ENCODE measurements at places on chromosomes 6 and 20. TPM values are rescaled to one million over a fixed set of nuclear protein-coding genes. Genes with fewer than 3 reads are reported as not detected.

DNA sequence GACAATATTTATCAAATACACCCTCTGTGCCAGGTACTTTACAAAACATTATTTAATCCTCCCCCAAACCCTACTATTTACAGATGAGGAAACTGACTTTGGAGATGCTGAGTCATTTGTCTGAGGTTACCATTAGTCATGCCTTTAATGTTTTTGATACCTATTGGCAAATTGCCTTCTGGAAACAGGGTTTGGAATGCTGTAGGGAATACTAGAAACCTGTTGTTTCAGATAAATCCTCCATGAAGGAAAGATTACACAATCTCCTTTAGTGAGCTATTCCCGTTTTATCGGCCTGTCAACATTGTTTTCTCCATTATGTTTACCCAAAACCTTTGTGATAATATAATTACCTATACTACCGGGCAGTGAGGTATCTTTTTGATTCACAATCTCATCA lies 93.6 kb upstream of the ADGRF1 start:
- no peak for DNase-seq

GRCh38 chr6:13013681-13014503 lies 297.3 kb downstream of the PHACTR1 start:
- no peak for DNase-seq

DNA sequence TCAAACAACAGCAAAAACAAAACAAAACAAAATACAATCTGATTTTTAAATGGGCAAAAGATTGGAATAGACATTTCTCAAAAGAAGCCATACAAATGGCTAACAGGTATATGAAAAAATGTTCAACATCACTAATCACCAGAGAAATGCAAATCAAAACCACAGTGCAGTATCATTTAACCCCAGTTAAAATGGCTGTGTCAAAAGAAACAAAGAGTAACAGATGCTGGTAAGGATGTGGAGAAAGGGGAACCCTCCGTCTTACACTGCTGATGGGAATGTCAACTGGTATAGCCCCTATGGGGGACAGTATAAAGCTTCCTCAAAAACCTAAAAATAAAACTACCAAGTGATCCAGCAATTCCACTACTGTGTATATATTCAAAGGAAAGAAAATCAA lies 10.9 kb upstream of the NELFCD start:
- no peak for DNase-seq

DNA sequence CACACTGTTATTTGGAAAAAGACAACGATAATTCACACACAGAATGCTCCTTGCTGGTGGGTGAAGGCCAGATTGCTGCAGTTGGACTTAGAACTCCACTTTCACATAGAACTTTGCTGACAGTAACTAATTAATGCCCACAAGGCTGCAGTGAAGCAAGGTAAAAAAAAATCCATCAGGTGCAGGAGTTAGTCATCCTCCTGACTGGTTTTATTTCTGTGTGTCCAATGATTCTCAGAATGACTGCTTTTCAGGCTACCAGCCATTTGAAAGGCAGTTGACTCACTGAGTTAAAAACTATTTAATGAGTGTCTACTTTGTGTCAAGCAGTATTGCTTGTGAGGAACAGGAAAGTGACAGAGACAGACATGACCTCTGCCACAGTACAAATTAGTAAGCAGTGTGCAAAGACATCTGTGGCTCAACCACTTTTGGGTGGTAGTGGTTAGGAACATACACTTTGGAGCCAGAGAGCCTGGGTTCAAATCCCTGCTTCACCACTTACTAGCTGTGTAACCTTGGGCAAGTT lies 41.9 kb downstream of the ELOVL5 start:
- DNase-seq: no peak

- DNase-seq: no peak
Measured at GRCh38 chr6:153167061-153167891, 36.2 kb upstream of the RGS17 start.

- no peak for DNase-seq
Measured at GRCh38 chr6:161354276-161354840, 80.5 kb upstream of the AGPAT4 start.

DNA sequence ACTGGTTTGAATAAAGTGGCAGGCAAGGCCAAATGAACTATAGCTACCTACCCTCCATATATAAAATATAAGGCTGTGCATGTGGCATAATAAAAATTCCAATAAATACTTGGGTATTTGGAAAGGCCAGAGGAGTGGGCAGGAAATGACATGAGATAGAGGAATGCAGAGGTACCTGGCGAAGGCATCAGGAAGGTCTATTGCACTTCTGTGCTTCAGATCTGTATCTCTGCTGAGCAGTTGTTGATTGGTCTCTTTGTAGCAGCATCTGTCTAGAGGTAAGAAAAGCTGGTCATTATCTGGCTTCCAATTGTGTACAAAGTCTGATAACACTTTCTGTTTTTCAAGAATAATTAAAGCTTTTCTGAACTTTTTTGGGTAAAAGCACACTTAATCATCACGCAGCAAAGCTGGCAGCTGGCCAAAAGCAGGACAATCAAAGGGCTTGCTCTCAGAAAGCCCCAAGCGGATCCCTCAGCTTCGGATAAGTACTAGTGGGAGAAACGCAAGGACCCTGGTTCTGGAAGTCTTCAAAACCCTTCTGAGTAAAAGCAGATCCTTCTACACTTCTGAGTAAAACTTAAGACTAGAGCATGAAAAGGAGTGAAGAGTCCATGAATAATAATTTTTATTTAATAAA lies 120.1 kb upstream of the TCF21 start:
- peak; percentile 65 for DNase-seq

The CST2 gene
- total RNA-seq: not detected

The ZBP1 gene
- not detected for total RNA-seq

The IMPG1 gene
- not detected for total RNA-seq

The ANKRD6 gene
- total RNA-seq: 13.7 TPM

The HLA-DPB1 gene
- total RNA-seq: 53.8 TPM

Data from left cardiac atrium (tissue), 4 donors.